ENCODE measurements at places on chromosomes 5 and 9.

GRCh38 chr9:93467462-93467861 is 14.1 kb upstream of the FAM120AOS start:
- DNase-seq: no peak

DNA sequence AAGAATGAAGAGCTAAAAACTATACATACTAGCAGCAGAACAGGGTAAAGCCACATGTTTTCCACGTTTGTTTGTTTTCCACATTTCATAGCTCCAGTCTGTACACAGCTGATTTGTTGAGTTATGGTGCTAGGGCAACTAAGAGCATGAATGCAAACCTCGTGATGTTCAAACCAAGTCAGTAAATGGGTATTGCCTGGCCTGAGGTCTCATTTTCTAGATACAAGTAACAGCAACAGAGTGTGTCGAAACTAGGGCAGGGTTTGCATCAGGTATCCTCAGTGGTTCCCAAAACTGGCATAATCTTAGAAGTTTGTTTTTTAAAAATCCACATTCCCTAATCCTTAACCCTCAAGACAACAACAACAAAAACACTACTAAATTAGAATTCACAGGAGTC is 89.3 kb downstream of the CEMIP2 start:
- DNase-seq: no peak

DNA sequence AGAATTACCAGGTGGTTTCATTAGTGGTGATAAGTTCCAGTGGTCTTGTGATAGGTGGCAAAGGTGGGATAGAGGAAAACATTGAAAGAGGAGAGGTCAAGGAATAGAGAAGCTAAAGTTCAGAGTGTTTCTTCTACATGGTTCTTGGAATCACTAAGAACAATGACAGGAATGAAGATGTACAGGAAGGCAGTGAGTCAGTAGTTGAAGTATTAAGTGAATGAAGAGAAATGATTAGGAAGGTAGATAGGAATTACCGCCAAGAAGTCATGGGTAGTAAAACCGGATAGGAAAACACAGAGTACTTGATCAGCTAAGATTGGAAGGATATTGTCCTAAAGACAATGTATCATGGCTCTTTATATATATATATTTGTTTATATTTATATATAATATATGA is 37.9 kb upstream of the RASA1 start:
- no peak for DNase-seq

DNA sequence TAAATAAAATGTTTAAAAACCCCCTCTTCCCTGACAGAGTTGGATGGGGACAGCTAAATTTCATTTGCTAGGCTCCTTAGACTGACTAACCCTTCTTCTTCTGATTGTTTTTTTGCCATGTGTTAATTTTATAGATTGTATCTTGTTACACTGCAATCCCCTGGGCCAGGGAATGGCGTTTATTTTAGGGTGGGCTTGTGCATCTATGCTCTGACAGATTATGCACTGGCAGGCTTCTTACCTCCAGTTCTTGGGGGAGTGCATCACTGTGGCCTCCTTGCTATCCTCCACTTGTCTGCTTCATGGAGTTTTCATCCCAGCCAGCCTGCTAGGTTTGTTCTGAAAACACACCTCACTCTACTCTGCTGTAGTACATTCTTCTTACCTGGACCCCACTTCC is 159.8 kb downstream of the DROSHA start:
- no peak for DNase-seq

- no peak for DNase-seq
These were observed 64.3 kb downstream of the MLLT3 start for GRCh38 chr9:20557890-20558565.
